ENCODE measurements at places on chromosomes 4 and X. TPM values are rescaled to one million over a fixed set of nuclear protein-coding genes. Genes with fewer than 3 reads are reported as not detected.

GRCh38 chr4:26819026-26819425, 41.6 kb upstream of the STIM2 start:
- no peaks in the 10 kb centered on the region for H3K27me3 ChIP-seq
- no peak for DNase-seq
- H3K27ac ChIP-seq = no peak overlapping the region
- H3K4me3 ChIP-seq = no peak overlapping the region
- peaks cover 11% of the 10 kb centered on the region for H3K36me3 ChIP-seq

- no peak overlapping the region for H3K27ac ChIP-seq
- no peaks in the 10 kb centered on the region for H3K27me3 ChIP-seq
- peaks cover 7% of the 10 kb centered on the region for H3K4me1 ChIP-seq
- no peak for DNase-seq
- no peaks in the 10 kb centered on the region for H3K36me3 ChIP-seq
Measured at GRCh38 chrX:32451954-32452695, 759.2 kb downstream of the DMD start.

Gene SYN1
- 0.40 TPM for total RNA-seq

Gene TRIM2
- 0.20 TPM for total RNA-seq

DNA sequence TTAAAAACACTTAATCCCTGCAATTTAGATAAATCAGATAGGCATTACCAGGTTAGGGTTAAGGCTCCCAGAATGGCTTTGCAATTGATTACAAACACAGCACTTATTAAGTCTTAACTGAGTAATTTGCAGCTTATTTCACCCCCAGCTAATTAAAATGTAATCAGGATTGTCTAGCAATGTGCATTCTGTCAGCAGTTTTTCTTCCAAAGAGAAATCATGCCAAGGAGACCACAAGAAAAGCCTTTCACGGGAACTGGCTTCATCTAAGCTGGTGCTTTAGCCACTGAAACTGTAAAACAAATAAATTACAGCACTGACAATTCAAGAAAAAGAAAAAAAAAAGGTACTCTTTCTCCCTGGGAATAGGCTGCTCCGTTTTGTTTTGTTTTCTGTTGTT, 2.1 kb downstream of the ANOS1 start:
- H3K27ac ChIP-seq = no peak overlapping the region
- no peaks in the 10 kb centered on the region for H3K36me3 ChIP-seq
- H3K4me1 ChIP-seq = no peaks in the 10 kb centered on the region
- peaks cover 22% of the 10 kb centered on the region for H3K27me3 ChIP-seq
- DNase-seq = no peak
- no peak overlapping the region for H3K4me3 ChIP-seq

- no peak for DNase-seq
- no peaks in the 10 kb centered on the region for H3K36me3 ChIP-seq
- H3K27me3 ChIP-seq = peaks cover 16% of the 10 kb centered on the region
- no peak overlapping the region for H3K27ac ChIP-seq
Measured at GRCh38 chr4:106369456-106370060, 980 bp upstream of the GIMD1 start.

Gene DIPK2B
- total RNA-seq = not detected

- no peak overlapping the region for H3K27ac ChIP-seq
- no peaks in the 10 kb centered on the region for H3K36me3 ChIP-seq
- no peak overlapping the region for H3K4me3 ChIP-seq
- no peak for DNase-seq
Measured at GRCh38 chr4:5020341-5020740, 1.1 kb upstream of the CYTL1 start.

GRCh38 chr4:147117431-147117830, 171.8 kb upstream of the TTC29 start:
- H3K27ac ChIP-seq = no peak overlapping the region
- H3K27me3 ChIP-seq = no peaks in the 10 kb centered on the region
- no peaks in the 10 kb centered on the region for H3K36me3 ChIP-seq
- H3K4me3 ChIP-seq = no peak overlapping the region
- H3K4me1 ChIP-seq = no peaks in the 10 kb centered on the region

GRCh38 chr4:118888666-118889311, at the start of gene SYNPO2:
Gene SYNPO2, plus strand, starts transcription at chr4:118888854. Its CDS starts 183 bp downstream, at chr4:118889037.
- H3K27ac ChIP-seq = no peak within 1 kb of the TSS
- DNase-seq = peak; percentile 44
- H3K27me3 ChIP-seq = peaks cover 29% of the 10 kb centered on the region
- no peaks in the 10 kb centered on the region for H3K36me3 ChIP-seq
- peaks cover 21% of the 10 kb centered on the region for H3K4me1 ChIP-seq
- peak within 1 kb of the TSS; percentile 69 for H3K4me3 ChIP-seq

GRCh38 chr4:183993676-183994075, 88.6 kb downstream of the STOX2 start:
- no peaks in the 10 kb centered on the region for H3K4me1 ChIP-seq
- no peak overlapping the region for H3K4me3 ChIP-seq
- peaks cover 23% of the 10 kb centered on the region for H3K27me3 ChIP-seq
- no peak overlapping the region for H3K27ac ChIP-seq
- no peaks in the 10 kb centered on the region for H3K36me3 ChIP-seq

- H3K4me1 ChIP-seq = peaks cover 71% of the 10 kb centered on the region
- DNase-seq = no peak
- H3K36me3 ChIP-seq = peaks cover 85% of the 10 kb centered on the region
- H3K27ac ChIP-seq = peak overlapping the region; percentile 66
Measured at GRCh38 chr4:102604222-102604940, 103.2 kb downstream of the NFKB1 start.

DNA sequence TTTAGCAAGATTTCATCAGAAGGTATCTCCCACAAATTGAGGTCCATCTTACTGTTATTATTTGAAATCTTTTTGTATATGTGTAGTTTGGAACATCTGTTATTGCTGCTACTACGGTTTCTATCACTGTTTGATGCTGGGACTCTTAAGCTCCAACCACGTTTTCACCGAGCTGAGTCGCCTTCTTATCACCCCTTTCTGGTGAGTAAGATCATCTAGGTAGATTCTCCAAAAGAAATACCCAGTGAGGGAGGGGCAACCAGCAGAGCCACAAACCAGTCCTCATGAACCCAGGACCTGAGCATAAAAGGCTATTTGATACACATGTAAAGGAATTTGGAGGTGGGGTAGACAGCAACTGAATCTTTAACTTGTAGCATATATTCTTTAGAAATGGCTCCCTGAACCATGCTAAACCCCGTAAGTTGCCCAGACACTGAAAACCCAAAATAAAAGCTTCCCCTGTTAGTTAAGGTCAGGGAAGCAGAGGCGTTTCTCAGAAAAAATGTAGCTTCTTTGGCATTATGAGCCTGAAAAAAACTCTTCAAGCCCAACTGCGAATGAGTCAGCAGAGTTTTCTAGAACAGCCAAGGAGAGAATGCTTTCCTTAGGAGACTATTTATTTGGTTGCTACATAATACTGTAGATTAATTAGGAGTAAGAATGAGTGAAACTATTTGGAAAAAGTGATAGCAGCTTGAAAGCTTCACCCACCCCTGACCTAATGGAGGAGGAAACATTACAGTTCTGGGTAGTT, 53.8 kb upstream of the ATXN3L start:
- H3K4me1 ChIP-seq = peaks cover 12% of the 10 kb centered on the region
- DNase-seq = no peak
- H3K36me3 ChIP-seq = peaks cover 4% of the 10 kb centered on the region
- H3K27ac ChIP-seq = no peak overlapping the region

DNA sequence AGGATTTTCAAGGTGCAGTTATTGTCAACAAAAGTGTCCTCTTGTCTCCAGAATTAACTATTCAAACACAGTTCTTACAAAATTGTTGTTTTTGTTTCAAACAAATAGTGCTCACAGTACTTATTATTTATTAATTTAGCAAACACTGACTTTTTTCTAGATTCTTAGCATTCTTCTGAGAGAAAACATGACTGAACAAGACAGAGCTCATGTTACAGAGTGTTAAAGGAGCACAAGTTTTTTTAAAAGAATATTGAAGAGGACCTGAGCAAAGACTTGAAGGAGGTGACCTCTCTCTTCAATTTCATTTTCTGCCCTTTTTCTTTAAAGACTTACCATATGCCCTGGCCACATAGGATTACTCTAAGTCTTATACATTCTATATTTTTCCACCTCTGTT, 2220.3 kb upstream of the AGA start:
- no peaks in the 10 kb centered on the region for H3K36me3 ChIP-seq
- DNase-seq = no peak
- no peak overlapping the region for H3K27ac ChIP-seq
- H3K27me3 ChIP-seq = no peaks in the 10 kb centered on the region
- H3K4me3 ChIP-seq = no peak overlapping the region
- H3K4me1 ChIP-seq = no peaks in the 10 kb centered on the region

GRCh38 chr4:186144198-186144945, 39.9 kb downstream of the FAM149A start:
- no peaks in the 10 kb centered on the region for H3K36me3 ChIP-seq
- H3K27me3 ChIP-seq = peaks cover 49% of the 10 kb centered on the region

- no peak overlapping the region for H3K4me3 ChIP-seq
- no peaks in the 10 kb centered on the region for H3K36me3 ChIP-seq
- no peak for DNase-seq
- no peaks in the 10 kb centered on the region for H3K4me1 ChIP-seq
Measured at GRCh38 chr4:34679228-34679627, 1565.1 kb downstream of the ARAP2 start.

Gene SLC26A1
- total RNA-seq = 0.20 TPM

DNA sequence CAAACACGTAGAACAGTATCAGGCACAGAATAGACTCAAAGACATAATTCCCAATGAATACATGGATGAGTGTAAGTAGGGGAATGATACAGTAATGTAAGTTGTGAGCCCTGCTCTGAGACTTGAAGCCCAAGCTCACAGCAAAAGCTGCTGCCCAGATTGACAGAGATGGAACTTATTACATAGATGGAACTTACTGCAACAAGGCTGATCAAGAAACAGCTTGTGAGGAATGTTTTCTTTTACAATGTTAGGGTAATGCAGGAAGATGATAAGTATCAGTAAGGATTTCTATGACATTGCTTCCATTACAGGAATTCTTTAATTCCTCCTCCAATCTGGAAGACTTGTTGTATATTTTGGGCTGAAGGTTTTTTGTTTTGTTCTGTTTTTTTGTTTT, 278.4 kb downstream of the IL15 start:
- H3K36me3 ChIP-seq = no peaks in the 10 kb centered on the region
- H3K4me3 ChIP-seq = no peak overlapping the region
- H3K27ac ChIP-seq = no peak overlapping the region
- no peak for DNase-seq

DNA sequence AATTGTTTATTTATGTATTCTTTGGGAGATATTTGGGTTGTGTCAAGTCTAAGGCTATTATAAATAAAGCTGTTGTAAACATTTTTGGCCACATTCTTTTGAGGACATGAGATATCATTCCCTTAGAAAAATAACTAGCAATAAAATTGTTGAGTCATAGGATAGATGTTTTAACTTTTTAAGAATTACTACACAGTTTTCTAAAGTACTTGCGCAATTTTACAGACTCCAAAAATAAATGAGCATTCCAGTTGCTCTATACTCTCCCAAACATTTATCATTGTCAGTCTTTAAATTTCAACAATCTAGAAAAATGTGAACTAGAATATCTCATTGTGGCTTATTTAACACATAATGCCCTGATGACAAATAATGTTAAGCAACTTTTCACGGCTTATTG, 189.1 kb upstream of the ADGRL3 start:
- H3K4me3 ChIP-seq = no peak overlapping the region
- no peak for DNase-seq
- H3K36me3 ChIP-seq = no peaks in the 10 kb centered on the region
